ENCODE measurements at places on chromosomes 7 and 10.

GRCh38 chr7:28804990-28805389, 153.1 kb downstream of the TRIL start:
- DNase-seq = no peak

- DNase-seq = peak; percentile 54
Observed at GRCh38 chr10:132066186-132066585, 440 bp downstream of the JAKMIP3 start.

- DNase-seq = no peak
Observed at GRCh38 chr7:64997927-64998391, 7.1 kb upstream of the ZNF117 start.

DNA sequence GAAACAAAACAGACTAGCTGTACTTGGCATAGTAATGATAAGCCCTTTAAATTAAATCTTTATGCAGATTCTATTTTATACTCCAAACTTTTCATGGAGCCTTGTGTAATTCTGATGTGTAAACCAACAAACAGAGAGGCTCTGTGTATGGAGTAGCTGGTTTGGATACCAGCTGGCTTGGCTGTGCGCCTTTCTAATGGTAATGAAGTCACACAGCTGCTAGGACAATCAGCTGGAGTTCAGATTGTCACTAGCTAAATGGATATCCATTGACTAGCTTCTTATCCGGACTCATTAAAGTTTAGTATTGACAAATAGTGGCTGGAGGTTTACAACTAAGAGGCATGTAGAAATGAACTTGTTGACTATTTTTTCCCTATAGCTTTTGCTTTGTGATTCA, 398.4 kb downstream of the DGKB start:
- no peak for DNase-seq

- DNase-seq = no peak
Observed at GRCh38 chr10:97095701-97096260, 90.0 kb downstream of the SLIT1 start.

DNA sequence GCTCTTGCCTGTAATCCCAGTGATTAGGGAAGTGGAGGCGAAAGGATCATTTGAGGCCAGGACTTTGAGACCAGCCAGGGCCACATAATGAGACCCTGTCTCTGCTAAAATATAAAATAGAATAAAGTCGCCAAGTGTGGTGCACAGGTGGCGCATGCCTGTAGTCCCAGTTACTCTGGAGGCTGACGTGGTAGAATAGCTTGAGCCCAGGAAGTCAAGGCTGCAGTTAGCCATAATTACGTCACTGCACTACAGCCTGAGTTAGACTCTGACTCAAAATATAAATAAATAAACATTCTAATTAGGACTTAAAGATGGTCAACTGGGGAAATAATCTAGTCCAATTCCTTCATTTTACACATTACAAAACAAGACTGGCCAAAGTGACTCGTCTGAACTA, 768 bp downstream of the CHCHD2 start:
- DNase-seq = peak; percentile 31

DNA sequence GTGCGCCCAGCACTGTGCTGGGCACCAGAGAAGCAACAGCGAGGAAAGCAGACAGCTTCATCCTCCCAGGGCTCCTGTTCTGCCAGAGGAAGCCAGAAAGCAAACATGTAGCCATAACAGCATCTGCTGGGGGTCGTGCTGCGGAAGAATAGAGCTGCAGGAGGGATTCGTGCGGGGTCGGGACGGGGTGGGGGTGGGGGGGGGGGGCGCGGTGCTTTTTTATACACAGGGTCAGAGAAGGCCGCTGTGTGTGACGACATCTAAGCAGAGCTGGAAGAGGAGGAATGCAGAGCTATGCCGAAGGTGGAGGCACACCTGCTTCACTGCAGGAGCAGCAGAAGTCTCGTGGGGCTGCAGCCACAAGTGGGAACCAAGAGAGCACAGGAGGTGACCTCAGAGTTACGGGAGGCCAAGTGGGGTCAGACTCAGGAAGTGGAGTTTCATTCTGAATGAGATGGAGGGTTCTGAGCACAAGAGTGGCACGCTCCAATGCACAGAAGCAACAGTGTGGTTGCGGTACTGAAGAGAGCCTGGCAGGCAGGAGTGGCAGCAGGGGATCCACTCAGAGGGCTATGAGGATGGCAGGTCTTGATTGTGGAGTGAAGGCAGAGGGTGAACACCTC, 11.1 kb downstream of the PKD1L1 start:
- no peak for DNase-seq

GRCh38 chr10:88065383-88066049, 202.1 kb downstream of the PTEN start:
- DNase-seq = no peak

DNA sequence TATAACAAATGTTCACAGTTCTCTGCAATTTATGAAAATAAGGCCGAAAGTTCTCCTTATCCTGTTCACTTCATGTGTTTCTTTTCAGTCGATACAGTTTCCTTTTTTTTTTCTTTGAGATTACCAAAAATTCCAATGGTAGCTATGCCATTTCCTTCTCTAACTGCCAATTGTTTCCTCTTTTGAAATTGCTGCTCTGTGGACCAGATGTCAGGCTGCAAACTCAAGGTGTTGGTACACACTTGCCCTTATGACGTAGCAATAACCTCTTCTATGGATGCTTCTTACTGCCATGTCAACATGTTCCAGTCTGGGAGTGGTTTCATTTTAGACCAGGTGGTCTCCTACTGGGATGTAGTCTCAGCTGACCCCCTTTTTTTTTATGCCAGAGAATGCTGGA, 52.9 kb downstream of the CASD1 start:
- DNase-seq = no peak

GRCh38 chr10:11617233-11617632, 5.8 kb upstream of the USP6NL start:
- no peak for DNase-seq

GRCh38 chr7:75723444-75723843, 15.3 kb downstream of the HIP1 start:
- DNase-seq = no peak

GRCh38 chr7:112770051-112770450, 20.1 kb downstream of the TMEM168 start:
- no peak for DNase-seq

GRCh38 chr10:118412932-118413331, 70.8 kb upstream of the FAM204A start:
- DNase-seq = no peak

- no peak for DNase-seq
Observed at GRCh38 chr7:7134046-7134445, 48.3 kb upstream of the C1GALT1 start.

DNA sequence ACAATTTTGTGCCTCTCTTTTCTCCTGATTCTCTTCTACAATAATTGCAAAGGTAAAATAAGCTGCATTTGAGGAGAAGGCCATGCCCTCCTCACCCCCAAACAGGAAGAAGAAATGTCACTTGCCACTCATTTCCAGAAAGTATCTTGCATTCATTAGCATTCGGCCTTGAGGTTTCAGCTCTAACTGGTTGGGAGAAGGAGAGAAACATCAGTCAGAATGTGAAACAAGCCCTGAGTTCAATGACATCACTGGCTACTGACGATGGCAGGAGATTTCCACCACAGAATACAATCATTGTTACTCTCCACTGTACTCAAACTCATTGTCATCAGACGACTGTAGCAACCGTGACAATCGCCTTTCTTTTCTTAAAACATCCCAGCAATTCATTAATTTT, 72.8 kb downstream of the PRKCQ start:
- no peak for DNase-seq

DNA sequence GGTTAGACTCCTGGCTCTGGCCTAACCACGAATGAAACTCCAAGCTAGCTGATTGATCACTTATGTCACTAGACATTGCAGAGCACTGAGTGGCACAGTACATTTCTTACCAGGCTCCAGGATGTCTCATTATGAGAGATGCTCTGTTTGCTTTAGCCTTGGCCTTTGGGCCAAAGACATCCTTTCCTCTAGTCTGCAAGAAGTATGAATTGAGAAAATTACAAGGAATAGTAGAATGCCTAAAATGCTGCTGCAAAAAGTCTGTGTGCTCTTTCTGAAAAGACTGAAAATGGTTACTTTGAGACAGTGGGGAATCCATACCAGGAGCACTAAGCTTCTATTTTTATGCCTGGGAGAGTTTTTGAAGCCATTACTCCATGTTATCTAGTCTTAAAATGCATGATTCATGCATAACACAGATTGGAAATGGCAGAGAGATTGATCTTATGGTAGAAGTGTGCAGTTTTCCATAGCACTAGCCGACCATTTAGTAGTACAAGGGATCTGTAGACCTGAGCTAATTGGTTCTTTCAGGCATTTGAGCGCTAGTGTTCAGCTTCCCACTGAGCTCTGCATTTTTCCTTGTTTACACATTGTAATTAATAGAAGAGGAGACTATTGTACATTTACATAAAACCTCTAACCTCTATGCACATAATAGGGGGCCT, 303.8 kb downstream of the PRKG1 start:
- DNase-seq = no peak

- no peak for DNase-seq
Observed at GRCh38 chr7:25759748-25760147, 392.2 kb upstream of the NFE2L3 start.

- no peak for DNase-seq
Observed at GRCh38 chr10:72898616-72899015, 5.1 kb downstream of the OIT3 start.

DNA sequence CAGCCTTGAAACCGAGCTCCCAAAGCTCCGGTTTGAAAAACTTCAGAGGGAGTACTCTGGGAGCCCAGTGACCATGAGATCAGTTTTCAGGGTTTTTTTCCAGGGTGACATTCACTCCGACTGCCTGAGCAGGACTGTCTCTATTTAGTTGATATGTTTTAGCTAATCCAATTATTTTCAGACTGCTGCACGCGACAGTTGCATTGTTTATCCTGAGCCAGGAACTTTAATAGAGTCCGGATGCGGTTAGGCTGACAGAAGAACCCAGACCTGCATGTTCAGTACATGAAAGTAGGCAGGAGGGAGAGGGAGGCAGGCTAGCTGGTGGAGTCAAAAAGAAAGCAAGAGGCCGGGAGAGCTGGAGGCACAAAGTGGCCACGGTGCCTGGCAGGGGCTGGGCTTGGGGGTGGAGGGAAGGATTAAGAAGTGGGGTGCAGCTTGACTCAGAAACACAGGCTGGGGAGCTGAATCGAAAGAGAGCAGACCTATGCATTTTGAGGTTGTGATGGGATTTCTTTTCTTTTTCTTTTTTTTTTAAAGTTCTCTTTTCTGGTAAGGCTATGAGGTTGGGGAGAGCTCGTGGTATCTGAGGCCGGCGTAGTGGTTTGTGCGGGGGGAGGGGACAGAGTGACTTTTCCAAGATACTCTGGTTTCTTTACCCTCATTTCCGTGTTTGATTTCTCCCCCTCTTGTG, 5.7 kb downstream of the GATA3 start:
- no peak for DNase-seq

- no peak for DNase-seq
Observed at GRCh38 chr7:92231-92674, 100.1 kb upstream of the FAM20C start.

Data from hepatic stellate cell (primary cell).